ENCODE measurements at places on chromosomes 1 and 21.

- DNase-seq: no peak
Observed at GRCh38 chr21:45592208-45592619, 50.0 kb upstream of the SLC19A1 start.

DNA sequence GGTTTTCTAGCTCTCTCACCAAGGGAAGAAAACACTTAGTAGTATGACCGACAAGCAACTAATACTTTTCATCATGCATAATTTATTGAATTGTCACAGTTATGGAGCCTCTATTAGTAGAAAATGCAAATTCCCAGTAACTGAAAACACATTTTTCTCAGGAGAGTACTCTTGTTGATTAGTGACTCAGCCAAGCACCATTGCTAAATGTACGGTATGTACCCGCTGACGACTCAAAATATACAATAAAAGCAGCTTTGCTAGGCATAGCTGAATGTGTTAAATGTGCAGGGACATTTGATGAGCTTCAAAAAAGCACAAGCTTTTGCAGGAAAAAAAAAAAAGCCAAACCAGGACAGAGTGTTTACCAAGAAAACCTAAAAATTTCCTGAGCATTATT is 63.9 kb downstream of the WDR64 start:
- DNase-seq: no peak

DNA sequence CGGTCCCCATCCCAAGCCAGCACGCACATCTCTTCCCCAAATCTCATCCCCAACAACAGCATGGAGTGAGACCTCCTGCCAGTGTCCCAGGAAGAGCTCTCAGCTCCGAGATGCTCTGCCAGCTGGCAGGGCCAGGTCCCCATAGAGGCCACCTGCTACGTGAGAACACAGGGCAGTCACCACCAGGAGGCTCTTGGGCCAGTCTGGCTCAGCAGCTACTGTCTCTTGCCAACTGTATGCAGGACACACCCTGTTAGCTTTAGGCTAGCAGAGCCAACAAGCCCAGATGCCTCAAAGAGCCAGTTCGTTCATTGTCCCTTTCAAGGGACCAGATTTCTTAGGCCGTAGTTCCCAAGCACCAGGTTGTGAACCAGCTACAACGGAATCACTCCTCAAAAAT is 36.9 kb downstream of the FBXO2 start:
- no peak for DNase-seq

DNA sequence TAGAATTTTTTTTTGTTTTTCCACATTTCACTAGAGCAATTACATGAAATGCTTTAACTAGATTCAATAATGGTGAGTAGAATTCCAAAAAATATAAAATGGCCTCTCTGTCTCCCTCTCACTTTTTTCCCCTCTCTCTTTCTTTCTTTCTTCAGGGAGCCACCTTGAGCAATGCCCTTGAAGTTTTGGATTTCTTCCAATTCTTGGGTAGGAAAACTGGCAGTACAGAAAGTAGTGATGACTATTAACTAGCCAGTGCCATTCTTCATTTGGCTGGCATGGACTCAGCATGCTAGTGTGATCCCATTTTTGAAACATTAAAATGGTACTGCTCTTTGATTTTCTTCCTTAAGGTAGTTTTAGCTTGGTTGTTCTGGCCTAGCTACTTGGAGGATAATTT is 4.5 kb upstream of the FNBP1L start:
- DNase-seq: no peak

GRCh38 chr1:240577095-240577494 is 34.9 kb downstream of the GREM2 start:
- no peak for DNase-seq

GRCh38 chr1:15167386-15167785 is 13.8 kb downstream of the TMEM51 start:
- DNase-seq: no peak

DNA sequence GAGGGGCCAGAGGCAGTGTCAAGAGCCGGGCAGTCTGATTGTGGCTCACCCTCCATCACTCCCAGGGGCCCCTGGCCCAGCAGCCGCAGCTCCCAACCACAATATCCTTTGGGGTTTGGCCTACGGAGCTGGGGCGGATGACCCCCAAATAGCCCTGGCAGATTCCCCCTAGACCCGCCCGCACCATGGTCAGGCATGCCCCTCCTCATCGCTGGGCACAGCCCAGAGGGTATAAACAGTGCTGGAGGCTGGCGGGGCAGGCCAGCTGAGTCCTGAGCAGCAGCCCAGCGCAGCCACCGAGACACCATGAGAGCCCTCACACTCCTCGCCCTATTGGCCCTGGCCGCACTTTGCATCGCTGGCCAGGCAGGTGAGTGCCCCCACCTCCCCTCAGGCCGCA is at the start of gene BGLAP:
BGLAP (plus strand) TSS at position 259 of the 400 bp plus-strand sequence; CDS start at position 307, 48 bp downstream.
- DNase-seq: no peak

DNA sequence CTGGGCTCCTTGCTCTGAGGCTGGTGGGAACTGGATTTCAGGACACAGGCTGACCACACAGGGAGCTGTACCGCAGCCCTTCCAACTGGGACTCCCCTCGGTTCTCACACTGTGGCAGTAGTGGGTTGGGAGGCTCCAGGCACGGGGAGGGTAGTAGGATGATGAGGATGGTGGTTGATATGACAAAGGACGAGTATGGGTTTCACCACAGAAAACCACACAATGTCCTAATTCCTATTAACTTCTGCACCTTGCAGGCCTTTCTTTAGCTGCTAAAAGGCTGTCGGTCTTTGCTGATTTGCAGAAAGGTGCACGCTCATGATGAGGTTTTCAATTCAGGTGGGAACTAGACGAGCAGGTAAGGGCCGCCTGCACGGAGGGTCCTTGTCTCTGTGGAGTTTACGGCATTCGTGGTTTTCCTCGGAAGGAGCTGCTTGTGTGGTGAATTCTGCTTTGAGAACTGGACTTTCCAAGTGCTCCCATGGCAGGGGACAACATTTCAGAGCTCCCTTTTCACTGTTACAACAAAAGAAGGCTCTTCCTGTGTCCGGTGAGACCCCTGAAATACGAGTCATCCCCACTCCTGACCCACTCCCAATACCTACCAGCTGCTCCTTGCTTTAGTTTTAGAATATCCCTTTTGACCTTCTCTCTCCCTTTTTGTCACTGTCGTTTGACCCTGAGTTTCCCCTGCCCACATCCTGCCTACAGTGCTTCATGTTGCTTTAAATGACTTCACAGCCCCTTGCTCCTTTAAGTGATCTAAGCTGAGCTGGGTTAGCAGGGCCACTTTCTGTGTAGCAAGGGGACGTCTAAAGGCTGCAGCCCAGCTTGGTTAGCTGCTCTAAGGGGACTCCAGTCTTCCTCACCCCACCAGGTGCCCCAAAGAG is 125.1 kb downstream of the MRPS6 start:
- no peak for DNase-seq

GRCh38 chr1:38115682-38116202 is 69.1 kb upstream of the POU3F1 start:
- DNase-seq: no peak

GRCh38 chr1:39687243-39687642 is 4.0 kb downstream of the HPCAL4 start:
- DNase-seq: no peak

DNA sequence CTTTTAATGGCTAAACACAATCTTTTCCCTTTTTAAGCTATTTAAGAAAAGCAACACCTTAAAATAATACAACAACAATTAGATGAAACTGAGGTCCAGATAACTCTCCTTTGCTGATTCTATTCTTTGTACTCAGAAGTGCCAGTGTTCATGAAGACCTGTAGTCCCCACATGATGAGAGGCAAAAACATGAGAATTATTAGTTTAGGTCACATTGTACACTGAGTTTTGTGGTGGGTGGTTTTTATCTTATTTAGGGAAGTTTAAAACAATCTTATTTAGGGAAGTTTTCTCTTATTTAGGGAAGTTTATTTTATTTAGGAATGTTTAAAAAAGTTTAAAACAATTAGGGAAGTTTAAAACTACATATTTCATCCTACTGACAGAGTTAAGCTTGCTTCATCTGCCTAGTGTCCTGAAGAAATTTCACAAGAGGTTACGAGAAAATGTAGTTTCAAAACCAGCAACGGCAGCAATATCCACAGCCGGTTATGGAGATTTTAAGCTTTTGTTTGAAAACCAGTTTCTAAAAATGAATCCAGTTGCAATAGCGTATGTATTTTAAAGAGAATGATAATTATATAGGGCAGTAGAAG is 7.8 kb upstream of the OR14I1 start:
- DNase-seq: no peak

- no peak for DNase-seq
Observed at GRCh38 chr1:32333251-32333963, 2.6 kb downstream of the MARCKSL1 start.

- no peak for DNase-seq
Observed at GRCh38 chr1:228362141-228362883, 44.3 kb downstream of the TRIM11 start.

DNA sequence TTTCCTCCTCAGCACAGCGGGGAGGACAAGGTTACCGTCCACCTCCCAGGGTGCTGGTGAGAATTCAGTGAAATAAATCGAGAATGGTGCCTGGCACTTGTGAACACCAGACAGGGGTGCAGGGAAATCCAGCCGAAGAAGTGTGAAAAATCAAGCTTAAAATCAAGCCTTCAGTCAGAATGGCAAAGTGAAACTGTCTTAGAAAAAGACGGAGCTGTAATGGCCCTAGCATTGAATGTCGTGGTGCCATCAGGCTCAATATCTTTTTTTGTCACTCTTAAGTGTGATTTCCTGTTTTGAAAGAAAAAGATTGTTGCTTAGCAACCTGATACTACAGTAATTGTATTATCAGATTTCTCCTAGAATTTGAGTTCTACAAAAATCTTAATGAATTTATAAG is 22.1 kb downstream of the EDARADD start:
- DNase-seq: no peak

DNA sequence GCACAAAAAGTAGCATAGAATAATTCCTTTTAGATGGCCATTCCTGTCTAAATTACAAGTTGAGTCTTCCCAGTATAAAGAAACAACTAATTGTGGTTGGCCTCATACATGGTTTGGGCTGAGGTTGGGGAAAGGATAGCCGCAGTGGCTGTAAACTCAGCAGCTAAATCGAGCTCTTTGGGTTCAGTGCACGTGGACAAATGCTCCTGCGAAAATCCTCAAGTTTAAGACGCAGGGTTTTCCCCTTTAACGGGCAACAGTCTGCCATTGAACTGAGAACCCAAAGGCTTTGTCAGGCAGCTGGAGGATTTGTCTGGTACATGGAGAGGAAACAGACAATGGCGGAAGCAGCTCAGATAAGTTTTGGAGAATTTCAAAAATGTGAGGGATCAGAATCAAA is 331.9 kb downstream of the TGFB2 start:
- no peak for DNase-seq

DNA sequence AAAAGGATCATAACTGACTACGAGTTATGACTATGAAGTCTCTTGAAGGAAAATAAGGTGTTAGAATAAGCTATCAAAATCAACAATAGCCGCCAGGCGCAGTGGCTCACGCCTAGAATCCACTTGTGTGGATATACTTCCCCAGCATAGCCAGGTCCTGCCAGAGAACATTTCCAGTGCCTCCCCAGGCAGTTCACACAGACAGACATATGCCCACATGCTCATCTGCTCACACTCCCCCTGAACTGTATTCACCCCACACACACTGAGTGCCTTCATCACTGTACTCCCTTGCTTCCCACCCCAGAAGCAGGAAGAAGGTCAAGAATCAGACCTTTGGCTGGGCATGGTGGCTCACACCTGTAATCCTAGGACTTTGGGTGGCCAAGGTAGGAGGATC is 6.5 kb downstream of the RERE start:
- no peak for DNase-seq

GRCh38 chr1:201219481-201220387 is 29.1 kb downstream of the IGFN1 start:
- no peak for DNase-seq

DNA sequence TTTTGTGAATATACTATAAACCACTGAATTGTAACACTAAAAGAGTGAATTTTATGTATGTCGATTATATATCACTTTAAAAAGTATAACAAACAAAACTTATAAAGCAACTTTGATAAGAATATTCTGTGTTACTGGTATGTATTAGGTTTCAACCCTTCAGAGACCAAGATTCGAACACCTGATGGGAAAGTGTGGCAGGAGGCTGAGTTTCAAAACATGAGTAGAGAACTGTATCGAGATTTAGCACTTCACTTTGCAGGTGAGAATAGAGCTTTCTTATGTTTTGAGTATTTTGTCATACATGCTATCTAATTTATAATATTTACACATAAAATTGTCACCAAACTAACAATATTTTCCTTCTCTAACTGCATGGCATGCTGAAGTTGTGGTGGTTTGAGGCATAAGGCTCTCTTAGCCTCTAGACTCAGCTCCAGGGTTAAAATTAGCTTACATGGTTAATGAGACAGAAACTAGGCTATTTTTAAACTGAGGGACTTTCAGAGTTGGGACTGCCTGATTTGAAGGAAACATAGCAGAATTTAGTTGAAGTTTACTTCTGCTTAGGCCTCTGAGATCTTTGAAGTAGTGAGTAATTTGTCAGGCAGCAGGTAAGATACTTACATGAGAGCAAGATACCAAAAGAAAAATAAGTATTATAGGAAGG is 48.6 kb downstream of the CEP350 start:
- no peak for DNase-seq

DNA sequence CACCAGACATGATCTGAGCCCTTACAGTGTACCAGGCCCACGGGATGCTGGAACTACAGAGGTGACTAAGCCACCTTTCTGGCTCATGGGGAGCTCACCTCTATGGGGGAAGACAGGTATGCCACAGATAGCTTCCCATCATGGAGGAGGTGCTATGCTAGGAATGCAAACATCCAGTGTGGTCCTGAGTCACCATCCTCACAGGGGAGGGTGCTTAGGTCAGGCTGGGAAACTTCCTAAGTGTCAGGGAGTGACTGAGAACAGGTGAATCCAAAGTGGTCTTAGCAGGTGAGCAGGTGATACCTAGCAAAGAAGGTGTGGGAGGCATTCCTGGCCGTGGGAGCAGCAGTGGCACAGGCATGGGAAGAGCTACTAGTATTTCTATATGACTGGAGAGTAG is 8.6 kb upstream of the RASSF5 start:
- no peak for DNase-seq

GRCh38 chr1:25194572-25195020 is 37.7 kb downstream of the SYF2 start:
- DNase-seq: no peak

GRCh38 chr1:51303751-51304251 is 26.6 kb downstream of the TTC39A start:
- no peak for DNase-seq

GRCh38 chr1:116465477-116465844 is 92.4 kb downstream of the ATP1A1 start:
- no peak for DNase-seq

DNA sequence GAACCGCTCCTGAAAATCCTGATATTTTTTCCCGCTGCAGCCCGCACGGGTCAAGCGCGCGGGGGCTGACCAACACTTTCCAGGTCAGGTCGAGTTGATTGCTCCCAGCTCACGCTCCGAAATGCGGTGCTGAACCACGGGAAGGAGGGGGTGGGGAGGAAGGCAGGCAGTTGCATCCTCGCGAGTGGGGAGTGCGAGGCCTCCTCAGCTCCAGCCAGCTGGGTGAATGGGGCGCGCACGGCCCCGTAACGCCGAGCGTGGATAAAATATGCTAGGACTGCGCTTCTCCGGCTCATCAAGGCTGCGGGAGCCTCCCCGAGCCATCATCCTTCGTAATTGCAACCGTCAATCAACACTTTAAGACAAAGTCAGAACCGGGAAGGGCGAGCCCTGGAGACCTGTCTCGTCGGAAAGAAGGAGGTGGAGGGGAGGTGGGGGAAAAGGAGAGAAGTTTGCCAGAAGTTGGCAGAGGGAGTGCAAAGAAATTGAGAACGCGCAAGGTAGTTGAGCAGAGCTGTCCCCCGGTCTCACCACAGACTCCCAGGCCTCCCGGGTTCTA is 8.0 kb downstream of the NR5A2 start:
- no peak for DNase-seq

- DNase-seq: no peak
Observed at GRCh38 chr1:241934201-241934848, 23.2 kb upstream of the BECN2 start.

Data from NCI-H1930 (cell line).